Bronchus fibroblast of lung (primary cell): ENCODE measurements at places on chromosomes 12 and 14. TPM values are rescaled to one million over a fixed set of nuclear protein-coding genes. Genes with fewer than 3 reads are reported as not detected.

The INHBC gene
- under 0.01 TPM in 1 of 2 replicates, not detected in the other for total RNA-seq

The SLCO1C1 gene
- total RNA-seq, result 1.2 TPM in 1 of 2 replicates, not detected in the other

The HDAC7 gene
- 48.6 and 55.8 TPM in 2 replicates for total RNA-seq

The ESPL1 gene
- total RNA-seq, result 12.4 and 13.2 TPM in 2 replicates

The ALG10B gene
- 2.0 and 2.1 TPM in 2 replicates for total RNA-seq

The TAC3 gene
- 0.34 TPM in 1 of 2 replicates, not detected in the other for total RNA-seq

The IFNG-AS1 gene
- total RNA-seq, result not detected in 2 replicates

The CLEC4A gene
- total RNA-seq, result not detected in 2 replicates
